ENCODE measurements at places on chromosomes 12 and 14.
A peak's percentile ranks its signal among the peaks of the same experiment; 100 is the strongest.

- DNase-seq = no peak
- no peaks in the 10 kb centered on the region for H3K4me1 ChIP-seq
- H3K4me3 ChIP-seq = no peak overlapping the region
- no peaks in the 10 kb centered on the region for H3K36me3 ChIP-seq
- H3K27me3 ChIP-seq = no peaks in the 10 kb centered on the region
Measured at GRCh38 chr12:67740711-67741110, 92.2 kb downstream of the DYRK2 start.

DNA sequence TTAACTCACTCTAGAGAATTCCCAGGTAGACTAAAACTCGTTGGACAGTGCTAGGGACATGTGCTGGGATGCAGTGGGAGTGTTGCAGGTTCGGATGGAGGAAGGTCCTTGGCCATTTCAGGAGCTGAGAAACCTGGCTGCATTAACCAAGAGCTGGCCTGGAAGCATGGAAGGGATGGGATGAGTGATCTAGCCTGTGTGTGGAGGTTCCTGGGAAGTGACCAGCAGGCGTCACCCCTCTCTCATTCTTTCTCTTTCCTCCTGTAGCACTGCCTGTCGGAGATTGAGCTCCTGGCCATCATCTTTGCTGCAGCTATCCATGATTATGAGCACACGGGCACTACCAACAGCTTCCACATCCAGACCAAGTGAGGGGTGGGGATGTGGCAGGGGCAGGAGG lies 15.6 kb downstream of the PPP1R1A start:
- H3K27me3 ChIP-seq = no peaks in the 10 kb centered on the region
- H3K27ac ChIP-seq = no peak overlapping the region
- no peak for DNase-seq
- H3K4me1 ChIP-seq = no peaks in the 10 kb centered on the region

- no peaks in the 10 kb centered on the region for H3K36me3 ChIP-seq
- no peak for DNase-seq
- H3K4me1 ChIP-seq = peaks cover 12% of the 10 kb centered on the region
Measured at GRCh38 chr12:92472201-92472600, 230.6 kb upstream of the PLEKHG7 start.

DNA sequence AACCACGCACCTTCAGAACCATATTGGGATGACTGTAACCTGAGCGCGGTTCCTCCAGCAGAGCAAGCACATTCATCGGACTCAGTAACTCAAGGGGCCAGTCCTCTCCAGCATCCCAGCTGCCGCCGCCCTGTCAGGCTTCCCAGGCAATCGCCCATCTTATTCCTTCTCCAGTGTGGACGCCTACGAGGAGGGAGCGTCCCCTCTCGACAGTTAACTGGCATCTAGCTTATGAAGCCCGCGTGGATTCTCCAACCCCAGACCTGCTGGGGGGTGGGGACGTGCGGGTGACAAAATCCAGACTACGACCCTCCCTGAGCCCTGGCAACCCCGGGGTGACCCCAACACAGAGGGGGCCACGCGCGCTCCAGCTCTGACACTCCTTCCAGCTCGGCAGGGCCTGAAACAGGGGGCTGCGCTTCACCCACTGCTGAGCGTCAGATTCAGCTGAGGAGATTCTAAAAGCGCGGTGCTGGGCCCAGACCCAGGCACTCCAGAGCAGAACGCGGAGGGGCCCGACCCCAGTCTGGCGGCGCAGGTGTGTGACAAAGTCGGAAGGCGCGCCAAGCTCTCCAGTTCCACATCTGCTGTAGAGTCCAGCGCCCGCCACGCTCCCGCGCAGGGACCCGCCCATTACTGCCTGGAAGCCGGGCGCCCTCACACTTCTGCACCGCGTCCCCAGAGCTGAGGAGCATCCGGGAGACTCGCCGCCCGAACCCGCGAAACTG lies 43.9 kb upstream of the ESR2 start:
- H3K27me3 ChIP-seq = no peaks in the 10 kb centered on the region
- peak overlapping the region; percentile 89 for H3K4me3 ChIP-seq
- peak overlapping the region; percentile 91 for H3K27ac ChIP-seq
- DNase-seq = no peak
- H3K36me3 ChIP-seq = peaks cover 10% of the 10 kb centered on the region

DNA sequence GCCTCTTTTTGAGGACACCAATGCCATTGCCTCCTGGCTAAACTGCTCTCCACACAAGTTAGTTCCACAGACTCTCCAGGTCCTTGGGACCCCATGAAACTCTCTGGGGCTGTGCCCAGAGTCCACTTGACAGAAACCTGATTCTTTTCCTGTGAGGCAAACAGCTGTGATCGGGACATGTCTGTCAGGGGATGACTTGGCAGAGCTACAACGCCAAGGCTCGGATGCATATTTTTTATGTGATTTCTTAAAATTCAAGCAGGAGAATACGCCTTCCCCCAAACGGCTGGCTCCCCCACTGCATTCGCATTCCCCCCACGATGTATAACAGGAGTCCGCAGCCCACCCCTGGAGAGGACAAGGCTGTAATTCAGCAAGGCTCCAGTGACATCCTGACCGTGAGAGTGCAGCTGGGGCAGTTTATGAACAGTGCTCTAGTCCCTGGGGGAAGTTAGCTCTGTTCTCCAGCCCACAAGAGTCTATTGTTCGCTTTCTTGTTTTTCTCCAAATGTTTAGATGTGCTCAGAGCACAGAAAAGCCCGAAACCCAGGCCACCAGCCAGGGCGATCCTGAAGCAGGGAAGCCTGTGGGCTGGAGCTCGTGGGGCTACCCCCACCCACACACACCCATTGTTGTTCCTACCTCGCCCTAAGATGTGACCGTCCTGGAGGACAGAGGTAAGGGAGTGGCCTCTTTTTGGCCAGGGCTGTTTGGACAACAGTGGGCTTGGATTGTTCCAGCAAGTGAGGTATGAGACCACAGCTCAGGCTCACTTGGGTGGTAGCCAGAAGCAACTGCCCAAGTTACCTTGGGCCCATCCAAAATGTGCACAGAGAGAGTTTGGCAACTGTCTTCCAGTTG lies 159.5 kb downstream of the ZFP36L1 start:
- H3K4me1 ChIP-seq = peaks cover 9% of the 10 kb centered on the region
- no peaks in the 10 kb centered on the region for H3K36me3 ChIP-seq

DNA sequence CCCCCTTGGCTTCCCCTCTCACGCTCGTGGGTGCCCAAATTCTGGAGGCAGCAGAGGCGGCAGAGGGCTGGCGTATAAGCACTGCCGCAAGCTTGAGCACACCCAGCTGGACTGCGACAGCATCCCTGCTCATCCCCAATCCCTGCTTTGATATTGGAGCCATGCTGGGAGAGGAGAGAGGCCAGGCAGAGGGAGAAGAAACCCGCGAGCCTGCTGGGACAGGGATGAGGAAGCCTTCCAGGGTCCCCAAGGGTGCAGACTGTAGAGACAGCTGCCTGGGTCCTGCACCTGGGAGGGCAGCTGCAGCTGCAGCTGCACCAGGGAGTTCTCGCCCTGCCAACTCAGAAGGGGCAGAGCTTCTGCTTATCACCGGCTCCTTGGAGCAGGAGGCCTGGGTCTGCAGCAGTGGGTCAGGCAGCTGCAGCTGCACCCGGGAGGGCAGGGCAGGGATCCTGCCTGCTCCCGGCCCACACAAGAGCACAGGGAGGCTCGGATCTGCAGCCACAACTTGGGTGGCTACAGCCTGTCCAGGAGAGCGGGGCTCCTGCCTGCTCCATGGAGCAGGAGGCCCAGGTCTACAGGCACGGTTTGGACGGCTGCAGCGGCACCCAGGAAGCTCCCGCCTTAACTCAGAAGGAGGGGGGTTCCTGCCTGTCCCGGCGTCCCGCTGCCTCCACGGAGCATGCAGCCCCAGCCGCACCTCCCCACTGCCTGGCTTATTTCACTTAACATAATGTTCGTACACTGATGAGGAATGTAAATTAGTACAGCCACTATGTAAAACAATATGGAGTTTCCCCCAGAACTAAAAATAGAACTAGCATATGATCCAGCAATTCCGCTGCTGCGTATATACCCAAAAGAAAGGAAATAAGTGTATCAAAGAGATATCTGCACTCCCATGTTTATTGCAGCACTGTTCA lies 60.4 kb upstream of the SGPP1 start:
- H3K4me3 ChIP-seq = no peak overlapping the region
- H3K27ac ChIP-seq = no peak overlapping the region
- peaks cover 22% of the 10 kb centered on the region for H3K27me3 ChIP-seq
- no peaks in the 10 kb centered on the region for H3K36me3 ChIP-seq
